ENCODE measurements at places on chromosomes 1 and 21.

GRCh38 chr1:31127266-31127665, 61.7 kb upstream of the PUM1 start:
- DNase-seq: no peak

GRCh38 chr1:169465281-169465680, 20.5 kb downstream of the SLC19A2 start:
- no peak for DNase-seq

GRCh38 chr1:112393631-112393974, 2.4 kb upstream of the CTTNBP2NL start:
- no peak for DNase-seq

DNA sequence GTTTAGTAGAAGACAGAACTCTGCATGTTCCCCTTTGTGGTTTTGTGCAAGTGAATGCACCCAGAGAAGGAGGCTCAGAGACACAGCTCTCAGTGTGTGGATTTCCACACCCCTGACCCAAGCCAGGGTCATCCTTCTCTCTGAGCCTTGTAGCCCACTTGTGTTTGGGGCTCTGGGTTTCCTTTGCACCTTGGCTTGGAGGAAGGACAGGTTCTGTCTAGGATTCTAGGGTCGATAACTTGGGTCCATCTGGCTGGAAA, 27.2 kb downstream of the MYOG start:
- DNase-seq: no peak

DNA sequence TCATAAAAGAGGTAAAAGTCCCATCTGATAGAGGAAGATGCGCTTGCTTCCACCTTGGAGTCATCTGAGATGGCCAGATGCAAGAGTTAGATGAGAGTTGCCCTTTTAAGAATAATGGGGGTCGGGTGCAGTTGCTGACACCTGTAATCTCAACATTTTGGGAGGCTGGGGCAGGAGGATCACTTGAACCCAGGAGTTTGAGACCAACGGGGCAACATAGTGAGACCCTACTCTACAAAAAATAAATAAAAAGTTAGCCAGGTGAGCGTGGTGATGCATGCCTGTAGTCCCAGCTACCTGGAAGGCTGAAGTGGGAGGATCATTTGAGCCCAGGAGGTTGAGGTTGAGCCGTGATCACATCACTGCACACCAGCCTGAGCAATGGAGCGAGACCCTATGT, 13.5 kb upstream of the TEDDM1 start:
- DNase-seq: no peak

DNA sequence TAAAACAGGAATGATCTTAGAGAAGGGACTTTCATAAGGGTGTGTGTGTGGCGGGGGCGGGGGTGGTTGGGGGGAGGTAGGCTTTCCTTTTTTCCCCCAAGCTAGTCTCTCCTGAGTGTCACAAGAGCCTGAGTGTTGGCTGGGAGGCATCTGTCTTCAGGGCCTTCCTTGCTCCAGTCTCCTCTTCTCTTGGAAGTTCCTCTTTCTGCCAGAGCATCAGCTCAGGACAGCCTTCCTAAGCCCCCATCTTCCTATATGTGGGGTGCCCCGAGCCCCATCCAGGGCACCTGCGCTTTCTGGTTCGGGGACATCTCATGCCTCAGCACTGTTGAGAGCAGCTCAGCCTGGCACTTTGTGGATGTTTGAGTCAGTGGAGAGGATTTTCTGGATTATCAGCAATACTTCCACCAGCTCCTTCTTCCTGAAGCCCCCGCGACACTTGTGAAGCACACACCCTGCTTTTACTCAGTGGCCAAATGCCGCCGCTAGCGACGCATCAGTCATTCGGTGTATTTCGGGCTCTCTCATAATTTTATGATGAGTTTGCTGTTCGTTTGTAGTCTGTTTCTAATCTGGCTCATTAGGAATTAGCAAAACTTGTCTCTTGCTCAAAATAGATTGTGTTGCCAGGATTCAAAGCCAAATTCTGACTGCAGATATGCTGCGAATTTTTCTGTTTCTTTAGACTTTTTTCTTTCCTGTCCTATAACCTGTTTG, 61.7 kb downstream of the GALNT2 start:
- DNase-seq: no peak

DNA sequence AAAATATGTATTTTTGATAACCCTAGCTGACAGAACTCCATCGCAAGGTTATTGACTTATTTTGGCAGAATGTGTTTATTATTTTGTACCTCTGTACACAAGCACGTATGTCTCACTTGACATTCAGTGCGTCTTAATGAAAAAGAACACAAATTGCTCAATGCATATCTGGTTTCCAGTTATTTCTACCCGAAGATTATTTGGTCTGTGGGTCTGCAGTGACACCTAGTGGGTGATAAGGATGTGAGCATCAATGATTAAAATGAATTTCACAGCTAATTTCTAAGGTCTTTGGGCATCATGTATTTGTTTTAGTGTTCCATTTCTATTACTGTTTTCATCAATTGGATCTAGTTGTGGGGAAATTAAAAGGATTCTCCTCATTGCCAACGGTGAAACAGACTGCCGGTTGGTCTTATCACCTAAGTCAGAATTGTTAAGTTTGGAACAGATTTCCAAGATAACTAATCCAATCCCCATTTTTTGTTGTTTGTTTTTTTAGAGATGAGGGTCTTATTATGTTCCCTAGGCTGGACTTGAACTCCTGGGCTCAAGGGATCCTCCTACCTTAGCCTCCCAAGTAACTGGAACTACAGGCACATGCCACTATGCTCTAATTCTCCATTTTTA, 13.9 kb downstream of the DDX20 start:
- no peak for DNase-seq

DNA sequence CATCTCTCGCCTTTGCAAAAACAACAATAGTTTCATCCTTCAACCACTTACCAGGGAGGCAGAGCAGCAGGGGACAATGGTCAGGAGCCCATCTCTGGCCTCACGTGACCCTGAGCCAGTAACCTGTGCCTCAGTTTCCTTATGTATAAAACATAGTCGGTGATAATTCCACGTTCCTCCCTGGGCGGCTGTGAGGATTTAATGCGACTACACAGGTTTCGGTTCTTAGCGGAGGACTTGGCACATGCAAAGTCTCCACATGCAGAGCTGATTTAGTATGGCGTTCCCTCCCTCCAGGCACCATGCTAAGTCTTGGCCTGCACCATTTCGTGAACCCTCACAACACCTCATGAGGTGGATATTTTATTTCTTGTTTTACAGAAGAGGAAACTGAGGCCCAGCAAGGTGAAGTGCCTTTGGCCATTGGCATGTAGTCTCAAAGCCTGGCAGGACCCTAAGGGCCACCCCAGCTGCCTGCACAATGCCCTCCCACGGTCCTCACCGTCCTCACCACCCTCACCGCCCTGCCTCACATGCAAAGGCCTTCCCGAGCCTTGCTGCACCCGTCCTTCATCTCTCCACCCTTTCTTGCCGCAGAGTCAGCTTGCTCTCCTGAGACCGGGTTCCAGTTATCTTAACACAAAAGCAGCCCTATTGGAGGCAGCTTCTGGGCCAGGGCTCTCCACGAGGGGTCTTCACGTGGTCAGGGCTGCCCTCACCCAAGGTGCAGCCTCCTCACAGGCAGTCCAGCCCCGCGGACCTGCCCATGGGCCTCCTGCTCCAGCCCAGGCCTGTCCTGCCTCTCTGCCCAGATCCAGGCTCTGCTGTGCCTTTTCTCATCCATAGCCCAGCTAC, 48.9 kb downstream of the SYF2 start:
- no peak for DNase-seq
